Ureter (tissue), 1 donor: ENCODE measurements at places on chromosomes 3 and 15. TPM values are rescaled to one million over a fixed set of nuclear protein-coding genes. Genes with fewer than 3 reads are reported as not detected.

The MST1R gene
- total RNA-seq: 39.2 TPM

The GATM gene
- 47.6 TPM for total RNA-seq

The METTL6 gene
- total RNA-seq: 19.3 TPM

The CACNA2D3 gene
- 8.3 TPM for total RNA-seq

The MKRN3 gene
- 1.1 TPM for total RNA-seq

The RBP2 gene
- not detected for total RNA-seq

The RBPMS2 gene
- 16.9 TPM for total RNA-seq

The THBS1 gene
- total RNA-seq: 154 TPM

The CHRNA3 gene
- not detected for total RNA-seq

The SAXO2 gene
- total RNA-seq: 2.6 TPM

The LDHAL6B gene
- total RNA-seq: not detected

The MESP2 gene
- total RNA-seq: not detected

The EBLN2 gene
- 11.0 TPM for total RNA-seq

The CSPG4 gene
- 31.0 TPM for total RNA-seq

The SNTN gene
- total RNA-seq: not detected

The HRG gene
- not detected for total RNA-seq
